Non-pigmented ciliary epithelial cell (primary cell): ENCODE measurements at places on chromosomes 11 and 22.
A peak's percentile ranks its signal among the peaks of the same experiment; 100 is the strongest.

DNA sequence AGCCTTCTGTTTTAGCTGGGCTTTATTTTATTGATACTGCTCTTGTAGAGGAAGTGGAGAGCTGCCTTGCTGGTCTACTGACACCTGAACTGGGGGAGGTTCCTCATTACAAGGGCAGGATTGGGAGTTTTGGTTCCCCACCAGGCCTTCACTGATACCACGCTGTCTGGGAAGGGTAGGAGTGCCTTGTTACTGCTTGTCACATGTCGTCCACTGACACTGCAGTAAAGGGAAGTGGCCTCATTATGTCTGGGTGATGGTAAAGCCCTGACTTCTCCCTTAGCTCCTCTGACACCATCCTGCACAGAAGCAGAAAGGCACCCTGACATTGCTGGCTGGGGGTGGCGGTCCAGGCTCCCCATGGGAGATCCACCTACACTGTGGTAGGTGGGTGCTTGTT lies 38.7 kb upstream of the ELF5 start:
- DNase-seq, result no peak

- no peak for DNase-seq
Measured at GRCh38 chr11:1827095-1827813, 7.5 kb upstream of the SYT8 start.

GRCh38 chr11:117724621-117725020 lies 72.4 kb downstream of the DSCAML1 start:
- no peak for DNase-seq

- DNase-seq, result no peak
Measured at GRCh38 chr22:24827296-24827695, 21.3 kb downstream of the SGSM1 start.

DNA sequence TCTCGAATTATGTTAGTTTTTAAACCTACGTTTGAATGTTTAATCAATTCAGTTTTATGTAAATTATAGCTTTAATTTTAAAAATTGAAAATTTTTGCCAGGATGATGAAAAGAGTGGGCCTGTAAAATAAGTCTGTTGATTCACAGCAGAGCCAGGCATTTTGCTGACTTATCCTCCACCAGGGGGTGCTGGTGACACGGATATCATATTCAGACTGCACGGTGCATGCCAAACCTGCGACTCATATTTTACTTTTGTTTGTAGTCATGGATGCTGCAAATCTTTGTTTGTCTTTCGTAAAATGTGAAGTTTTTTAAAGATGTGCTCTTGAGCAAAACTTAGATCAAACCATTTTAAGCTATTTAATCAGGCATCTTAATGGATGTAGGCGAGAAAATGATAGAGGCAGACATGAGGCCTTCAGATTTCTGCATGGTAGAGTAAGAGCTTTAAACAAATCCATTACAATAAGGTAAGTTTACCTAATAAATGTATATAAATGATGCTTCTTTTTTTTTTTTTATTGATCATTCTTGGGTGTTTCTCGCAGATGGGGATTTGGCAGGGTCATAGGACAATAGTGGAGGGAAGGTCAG lies 3.6 kb upstream of the OR8B3 start:
- DNase-seq, result peak; percentile 70

GRCh38 chr22:28983788-28984441 lies 77.7 kb downstream of the C22orf31 start:
- DNase-seq, result no peak

- DNase-seq, result no peak
Measured at GRCh38 chr22:48315439-48316256, 1512.0 kb downstream of the BRD1 start.

- no peak for DNase-seq
Measured at GRCh38 chr11:71191201-71191600, 61.2 kb downstream of the SHANK2 start.

GRCh38 chr11:8285228-8285627 lies 21.6 kb upstream of the LMO1 start:
- DNase-seq, result no peak

DNA sequence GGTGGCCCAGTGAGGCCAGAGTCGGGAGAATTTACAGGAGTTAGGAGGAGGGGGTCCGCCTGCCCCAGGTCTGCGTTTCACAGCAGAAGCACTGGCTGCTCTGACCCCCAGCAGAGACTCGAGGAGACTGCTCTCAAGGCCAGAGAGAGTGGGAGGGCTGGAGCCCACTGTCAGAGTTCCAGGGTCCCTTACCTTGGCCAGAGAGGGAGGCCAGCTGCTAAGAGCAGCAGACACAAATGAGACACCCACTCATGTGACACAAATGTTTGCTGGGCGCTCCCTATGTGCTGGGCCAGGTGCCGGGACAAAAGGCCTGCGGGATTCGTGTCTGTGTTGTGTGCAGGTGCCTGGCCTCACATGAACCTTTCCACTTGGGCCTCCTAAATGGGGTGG lies 2.8 kb upstream of the TNFRSF13C start:
- no peak for DNase-seq

- no peak for DNase-seq
Measured at GRCh38 chr22:31272522-31273446, 19.5 kb downstream of the PIK3IP1 start.

GRCh38 chr11:65871811-65872548 lies 620 bp downstream of the EFEMP2 start:
- DNase-seq, result no peak

GRCh38 chr22:31137721-31138120 lies 2.6 kb downstream of the PLA2G3 start:
- DNase-seq, result no peak

DNA sequence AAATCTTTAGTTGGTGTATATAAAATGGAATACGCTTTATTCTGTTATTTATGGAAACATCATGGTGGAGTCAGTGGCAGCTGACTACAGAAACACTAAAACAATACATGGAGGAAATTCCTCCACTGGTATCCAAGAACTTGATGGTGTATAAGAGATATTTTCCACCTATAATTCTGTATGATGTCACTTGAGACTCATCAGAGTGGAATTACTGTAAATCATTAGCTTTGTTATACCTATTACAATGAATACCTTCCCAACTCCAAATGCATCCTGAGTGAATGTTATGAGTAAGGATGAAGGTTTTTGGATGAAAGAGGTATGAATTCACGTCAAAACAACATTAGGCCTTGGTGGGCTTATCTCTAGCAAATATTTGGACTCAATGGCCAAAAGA lies 258.5 kb upstream of the SORL1-AS1 start:
- DNase-seq, result no peak

GRCh38 chr11:78961247-78961646 lies 386.6 kb upstream of the NARS2 start:
- DNase-seq, result no peak
